Chondrocyte (in vitro differentiated cells): ENCODE measurements at places on chromosomes 5 and 9. TPM values are rescaled to one million over a fixed set of nuclear protein-coding genes. Genes with fewer than 3 reads are reported as not detected.

DNA sequence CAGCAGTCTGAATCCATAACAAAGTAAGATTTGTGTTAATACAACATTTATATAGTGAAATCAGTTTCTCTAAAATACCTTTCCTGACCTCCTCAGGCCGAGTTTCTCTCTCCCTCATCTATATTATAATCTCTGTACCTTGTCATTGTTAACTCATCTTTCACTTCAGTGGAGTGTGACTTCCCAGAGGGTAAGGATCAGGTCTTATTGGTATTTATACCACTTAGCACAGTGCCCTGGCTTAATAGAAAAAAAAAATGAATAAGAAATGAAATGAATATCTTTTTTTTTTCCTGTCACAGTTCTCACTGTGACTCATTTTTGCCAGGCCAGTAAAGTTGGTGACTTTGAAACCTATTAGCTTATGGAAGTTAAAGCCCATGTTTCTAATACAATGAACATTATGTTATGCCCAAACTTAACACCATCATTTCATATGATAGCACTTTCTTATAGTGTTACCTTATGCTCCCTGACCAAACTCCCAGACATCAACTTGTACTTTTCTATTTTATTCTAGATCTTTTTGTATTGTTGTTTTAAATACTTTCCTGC is 90.1 kb downstream of the NR3C1 start:
- no peak for DNase-seq

DNA sequence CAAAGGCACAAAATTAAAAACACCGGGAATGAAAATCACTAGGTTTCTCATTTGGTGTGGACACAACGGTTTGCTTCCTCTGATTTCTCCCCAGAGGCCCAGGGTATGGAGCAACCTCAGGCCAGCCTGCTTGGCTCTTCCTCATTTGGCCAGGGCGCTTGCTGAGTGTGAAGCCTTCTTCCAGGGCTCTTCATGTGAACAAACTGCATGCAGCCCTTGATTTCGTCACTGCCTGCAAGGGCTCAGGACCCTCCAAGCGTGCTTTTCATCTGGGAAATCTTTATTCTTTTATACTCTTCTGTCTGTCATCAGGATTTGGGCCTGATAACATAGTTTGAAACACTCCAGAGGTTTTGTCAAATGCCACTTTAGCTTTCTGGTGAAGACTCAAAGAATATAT is 122.6 kb upstream of the KLF4 start:
- DNase-seq, result no peak

DNA sequence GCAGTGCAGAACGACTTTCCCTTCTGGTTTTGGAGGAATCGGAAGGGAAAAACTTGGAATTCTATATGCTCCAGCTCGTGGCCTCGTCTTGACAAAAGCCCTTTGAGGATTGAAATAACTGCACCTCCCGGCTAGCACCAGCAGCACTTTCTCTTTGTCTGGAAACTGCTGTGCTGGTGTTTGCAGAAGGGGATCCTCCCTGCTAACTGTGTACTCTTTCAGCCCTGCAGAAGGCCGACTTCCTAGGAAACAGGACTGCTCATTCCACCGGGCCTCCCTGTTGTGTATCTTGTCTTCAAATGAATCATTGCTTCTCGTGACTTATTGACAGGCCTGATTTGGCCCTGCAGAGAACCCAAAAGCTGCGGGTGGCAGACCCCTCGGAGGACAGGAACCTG is 23.6 kb downstream of the STC2 start:
- no peak for DNase-seq

DNA sequence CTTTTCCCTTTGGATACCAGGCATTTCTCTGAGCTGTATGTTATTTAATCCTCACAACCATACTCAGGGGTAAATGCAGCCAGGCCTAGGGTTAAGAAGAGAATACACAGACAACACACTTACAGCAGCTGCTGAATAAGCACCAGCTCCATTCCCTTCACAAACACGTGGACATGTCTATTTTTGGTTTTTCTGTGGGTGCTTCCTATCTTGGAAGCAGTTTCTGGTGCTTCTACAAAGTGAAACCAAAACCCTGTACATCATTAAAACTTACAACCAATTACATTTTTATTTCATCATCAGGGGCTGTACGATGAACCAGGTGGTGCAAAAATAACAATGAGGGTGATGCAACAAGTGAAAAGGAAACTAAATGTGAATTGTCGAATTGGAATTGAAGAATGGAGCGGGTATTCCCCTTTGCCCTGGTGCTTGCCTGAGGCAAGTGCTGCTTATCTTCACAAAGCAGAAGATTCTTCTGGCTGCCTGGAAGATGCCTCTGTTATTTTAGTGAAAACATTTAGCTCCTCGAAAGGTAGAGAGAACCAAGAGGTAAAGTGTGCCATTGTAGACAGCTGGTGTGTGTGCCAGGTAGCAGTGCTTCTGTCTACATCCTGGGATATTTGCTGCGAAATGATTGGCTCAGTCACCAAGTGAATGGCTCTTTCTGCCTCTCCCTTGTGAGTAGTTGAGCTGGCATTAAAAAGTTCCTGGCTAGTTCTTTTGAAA is 18.6 kb upstream of the IFNB1 start:
- no peak for DNase-seq

DNA sequence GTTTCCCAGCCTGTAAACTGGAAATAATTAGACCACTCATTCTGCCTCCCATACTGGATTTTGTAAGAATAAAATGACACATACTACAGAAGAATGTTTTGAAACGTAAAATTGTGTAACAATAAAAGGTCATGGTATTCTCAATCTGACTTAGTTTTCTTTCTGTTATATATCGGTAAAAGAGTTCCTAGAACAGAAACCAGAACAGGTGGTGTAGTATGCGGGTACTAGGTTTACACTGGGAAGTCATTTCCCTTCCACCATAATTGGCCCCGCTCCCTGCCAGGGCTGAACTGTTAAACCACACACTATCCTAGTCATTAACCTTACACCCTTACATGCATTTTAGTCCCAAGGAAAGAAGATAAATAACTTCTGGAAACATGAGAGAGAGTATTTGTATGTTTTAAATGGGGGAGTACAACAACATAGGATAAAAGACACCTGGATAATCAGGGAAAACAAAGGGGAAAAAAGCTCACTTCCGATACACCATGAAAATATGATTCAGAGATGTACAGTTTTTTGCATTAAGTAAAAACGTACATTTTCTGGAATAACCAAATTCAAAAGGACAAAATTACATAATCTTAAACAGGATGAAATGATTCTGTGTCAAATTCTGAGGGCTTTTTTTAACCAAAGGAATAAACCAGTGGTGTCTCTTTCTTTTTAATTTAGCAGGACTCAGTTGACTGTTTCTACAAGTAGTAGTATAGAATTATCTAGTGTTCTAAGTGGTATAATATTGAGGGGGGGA is 199.7 kb downstream of the GLIS3 start:
- no peak for DNase-seq

- no peak for DNase-seq
Observed at GRCh38 chr5:90554358-90555006, 4.1 kb upstream of the ADGRV1 start.

- no peak for DNase-seq
Observed at GRCh38 chr5:57979671-57980070, 480.2 kb downstream of the PLK2 start.

DNA sequence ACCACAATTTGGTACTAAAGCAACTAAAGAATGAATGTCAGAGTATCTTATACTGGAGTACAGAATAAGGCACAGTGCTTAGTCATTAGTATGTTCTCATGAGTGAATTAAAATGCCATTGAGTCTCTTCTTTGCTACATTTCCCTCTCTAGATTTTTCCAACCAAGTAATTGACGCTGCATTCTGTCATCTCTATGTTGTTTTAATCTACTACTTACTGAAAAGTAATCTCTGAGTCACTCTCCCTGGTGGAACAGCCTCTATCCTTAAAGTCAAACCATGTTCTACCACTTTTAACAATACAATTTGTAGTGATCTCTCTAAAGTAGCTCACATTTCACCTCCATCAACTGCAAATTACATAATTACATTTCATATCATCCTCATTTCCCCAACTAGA is 495.1 kb downstream of the CDH18 start:
- no peak for DNase-seq

- DNase-seq, result no peak
Observed at GRCh38 chr9:121107881-121108280, 33.1 kb downstream of the CNTRL start.

DNA sequence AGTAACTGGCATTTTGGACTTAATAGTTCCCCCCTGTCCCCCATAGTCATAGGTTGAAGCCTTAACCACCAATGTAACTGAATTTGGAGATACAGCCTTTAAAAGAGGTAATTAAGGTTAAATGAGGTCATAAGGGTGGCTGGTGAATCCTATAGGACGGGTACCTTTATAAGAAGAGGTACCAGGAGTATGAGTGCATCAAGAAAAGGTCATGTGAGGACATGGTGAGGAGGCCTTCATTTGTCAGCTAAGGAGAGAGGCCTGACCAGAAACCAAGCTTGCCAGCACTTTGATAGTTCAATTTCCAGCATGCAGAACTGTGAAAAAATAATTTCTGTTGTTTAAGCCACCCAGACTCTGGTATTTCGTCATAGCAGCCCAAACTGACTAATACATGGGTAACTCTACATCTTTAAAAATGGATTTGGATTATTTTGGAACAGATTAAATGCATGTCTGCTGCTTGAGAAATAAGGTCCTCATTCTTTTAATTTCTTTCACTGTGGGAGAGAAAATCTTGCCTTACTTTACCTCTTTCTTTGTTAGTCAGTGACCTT is 9.7 kb downstream of the RASA1 start:
- no peak for DNase-seq

- no peak for DNase-seq
Observed at GRCh38 chr9:118928722-118929121, 440.5 kb downstream of the BRINP1 start.

DNA sequence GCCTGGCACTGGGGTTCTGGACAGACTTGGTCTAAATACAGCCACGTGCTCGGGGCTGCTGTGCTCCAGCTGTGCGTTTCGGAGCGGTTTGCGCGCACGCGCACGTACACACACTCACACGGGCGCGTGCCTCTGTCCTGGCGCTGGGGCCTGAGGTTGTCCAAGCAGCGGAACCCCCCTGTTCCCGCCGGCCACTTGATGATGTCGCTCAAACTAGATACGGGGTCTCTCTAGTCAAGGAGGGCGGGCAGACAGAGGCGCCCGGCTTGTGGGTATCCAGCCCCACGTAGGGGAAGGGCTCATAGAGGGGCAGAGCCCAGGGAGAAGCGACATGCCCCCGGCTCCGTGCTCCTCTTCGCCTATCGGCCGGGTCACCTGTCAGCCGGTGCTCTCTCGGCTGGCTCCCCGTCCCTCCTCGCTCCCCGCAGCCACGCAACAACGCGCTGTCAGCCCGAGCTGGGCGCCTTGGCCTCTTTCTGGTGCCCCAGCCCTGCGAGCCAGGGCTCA is 8.9 kb downstream of the NR2F1-AS1 start:
- DNase-seq, result peak; percentile 88

DNA sequence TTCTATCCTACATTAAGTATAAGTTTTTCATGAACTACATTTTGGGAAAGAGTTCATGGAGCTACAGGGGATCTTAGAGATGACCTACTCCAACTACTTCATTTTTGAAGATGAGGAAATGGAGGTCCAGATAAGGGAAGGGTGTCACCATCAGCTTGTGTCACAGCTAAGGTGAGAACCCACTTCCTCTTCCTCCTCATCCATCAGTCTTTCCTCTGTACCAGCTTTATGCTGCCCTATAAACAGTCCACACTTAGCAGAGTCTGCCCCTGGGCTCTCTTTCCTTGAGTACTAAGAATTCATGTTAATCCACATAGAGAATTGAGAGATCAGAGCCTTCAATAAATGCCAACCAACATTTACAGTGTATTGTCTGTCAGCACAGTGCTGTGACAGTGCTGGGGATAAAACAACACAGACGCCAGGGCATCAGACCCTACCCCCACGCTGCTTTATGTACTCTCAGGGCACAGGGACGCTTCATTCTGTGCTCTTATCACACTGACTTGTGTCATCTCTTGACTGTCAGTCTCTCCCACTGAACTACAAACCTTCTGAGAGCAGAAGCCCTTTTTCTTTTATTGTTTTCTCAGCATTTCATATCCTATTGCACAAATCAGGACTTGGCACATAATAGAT is 22.1 kb downstream of the ADRB2 start:
- no peak for DNase-seq

GRCh38 chr5:65914641-65915196 is 11.7 kb upstream of the ERBIN start:
- DNase-seq, result no peak

GRCh38 chr9:110356639-110357395 is 19.2 kb upstream of the TXNDC8 start:
- no peak for DNase-seq

DNA sequence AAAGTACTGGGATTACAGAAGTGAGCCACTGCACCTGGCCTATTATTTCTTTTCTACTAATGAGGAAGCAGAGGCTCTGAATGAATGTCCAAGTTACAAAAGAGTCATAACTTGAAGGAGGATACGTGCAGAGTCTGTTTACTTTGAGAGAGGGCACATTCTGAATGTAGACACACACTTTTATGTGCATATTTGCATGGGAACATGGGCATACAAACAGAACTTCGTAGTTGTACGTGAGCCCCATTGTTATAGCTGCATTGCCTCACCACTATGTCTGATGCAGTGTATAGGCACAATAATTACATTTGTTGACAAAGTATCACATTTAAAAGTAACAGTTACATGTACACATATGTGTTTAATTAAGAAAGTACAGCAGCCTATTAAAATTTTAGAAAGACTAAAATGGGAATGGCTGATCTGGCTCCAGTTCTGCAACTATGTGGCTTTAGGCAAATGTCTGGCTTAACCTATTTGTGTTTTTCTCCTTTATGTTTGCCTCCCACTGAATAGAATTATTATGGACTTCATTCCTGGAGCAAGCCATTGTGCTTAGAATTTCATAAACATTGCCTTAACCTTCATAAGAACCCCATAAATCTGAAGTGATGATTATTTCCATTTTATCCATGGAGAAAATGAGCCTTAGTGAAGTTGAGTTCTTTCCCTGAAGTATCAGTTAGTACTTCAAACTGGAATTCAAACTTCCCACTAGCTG is 3.0 kb upstream of the DPYSL3 start:
- no peak for DNase-seq

- no peak for DNase-seq
Observed at GRCh38 chr5:139473105-139473504, 2.3 kb downstream of the SMIM33 start.

DNA sequence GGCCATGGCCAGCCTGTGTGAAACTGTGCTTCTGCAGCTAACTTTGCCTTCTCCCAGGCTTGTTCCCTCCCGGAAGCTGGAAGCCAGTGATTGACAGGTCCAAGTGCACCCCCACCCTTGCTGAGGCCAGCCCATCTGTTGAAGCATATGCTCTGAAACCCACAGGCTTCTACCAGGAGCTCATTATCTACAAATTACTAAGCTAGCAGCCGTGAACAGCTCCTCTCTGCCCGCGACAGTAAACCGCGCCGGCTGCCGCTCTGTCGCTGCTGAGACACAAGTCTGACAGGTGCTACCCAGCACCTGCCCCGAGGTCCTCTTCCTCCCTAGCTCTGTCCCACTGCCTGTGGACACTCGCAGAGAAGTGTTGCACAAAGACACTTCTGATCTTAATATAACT is 490.9 kb downstream of the GADD45G start:
- no peak for DNase-seq

GRCh38 chr9:130882696-130883225 is 13.9 kb downstream of the QRFP start:
- no peak for DNase-seq

Gene LEAP2
- total RNA-seq, result 0.35 to 0.72 TPM (median 0.60 TPM) in 3 replicates

Gene PCDHGB7
- 3.5 to 5.4 TPM (median 4.3 TPM) in 3 replicates for total RNA-seq

Gene TMOD1
- total RNA-seq, result 0.17 to 1.3 TPM (median 1.3 TPM) in 3 replicates

Gene NHP2
- total RNA-seq, result 72.2 to 106 TPM (median 74.1 TPM) in 3 replicates

Gene SPATA6L
- total RNA-seq, result 0.35 to 0.65 TPM (median 0.46 TPM) in 3 replicates

Gene CHMP5
- total RNA-seq, result 52.7 to 61.2 TPM (median 58.4 TPM) in 3 replicates

Gene SPATA31A3
- not detected in 3 replicates for total RNA-seq

Gene OGN
- 27.4 to 72.6 TPM (median 30.3 TPM) in 3 replicates for total RNA-seq
